Inflammatory macrophage treated with lipopolysaccharide for 4 hours (primary cell): ENCODE measurements at places on chromosomes 13 and 19.

GRCh38 chr19:41395355-41395754 is 1.8 kb downstream of the EXOSC5 start:
- DNase-seq = peak; percentile 16

DNA sequence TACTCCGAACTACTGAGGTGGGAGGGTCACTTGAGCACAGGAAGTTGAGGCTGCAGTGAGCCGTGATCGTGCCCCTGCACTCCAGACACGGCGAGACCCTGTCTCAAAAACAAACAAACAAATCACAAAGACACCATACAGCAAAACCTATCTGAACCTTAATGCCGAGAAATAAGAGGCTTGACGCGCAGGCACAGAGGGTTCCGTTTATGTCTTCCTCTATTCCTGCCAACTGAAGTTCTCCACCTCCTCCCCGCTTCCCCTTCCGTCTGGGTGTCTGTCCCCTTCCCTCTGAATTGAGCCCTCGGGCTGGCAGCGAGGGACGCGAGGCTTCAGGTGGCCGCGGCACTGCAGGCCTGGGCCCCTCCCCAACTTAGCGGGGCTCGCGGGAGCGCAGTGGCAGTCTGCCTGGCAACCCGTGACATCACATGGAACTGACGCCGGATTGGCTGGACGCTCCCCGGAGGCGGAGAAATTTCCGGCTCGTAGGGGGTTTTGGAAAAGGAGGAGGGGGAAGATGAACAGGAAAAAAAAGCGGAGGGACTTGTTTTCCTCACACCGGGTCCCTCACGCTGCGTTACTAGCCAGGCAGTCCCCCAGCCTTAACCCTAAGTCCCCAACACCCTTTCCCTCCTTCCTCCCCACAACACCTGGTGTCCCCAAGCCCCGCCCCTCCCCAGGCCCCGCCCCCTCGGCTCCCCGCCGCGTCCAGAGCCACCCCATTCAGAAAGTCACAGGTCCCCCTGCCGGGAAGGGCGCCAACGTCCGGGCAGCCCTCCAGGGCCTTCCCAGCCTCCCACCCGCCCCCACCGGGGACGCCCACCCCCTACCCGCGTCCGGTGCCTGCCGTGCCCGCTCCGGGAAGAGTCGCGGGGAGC is 1.1 kb upstream of the MYBPC2 start:
- DNase-seq = peak; percentile 76

DNA sequence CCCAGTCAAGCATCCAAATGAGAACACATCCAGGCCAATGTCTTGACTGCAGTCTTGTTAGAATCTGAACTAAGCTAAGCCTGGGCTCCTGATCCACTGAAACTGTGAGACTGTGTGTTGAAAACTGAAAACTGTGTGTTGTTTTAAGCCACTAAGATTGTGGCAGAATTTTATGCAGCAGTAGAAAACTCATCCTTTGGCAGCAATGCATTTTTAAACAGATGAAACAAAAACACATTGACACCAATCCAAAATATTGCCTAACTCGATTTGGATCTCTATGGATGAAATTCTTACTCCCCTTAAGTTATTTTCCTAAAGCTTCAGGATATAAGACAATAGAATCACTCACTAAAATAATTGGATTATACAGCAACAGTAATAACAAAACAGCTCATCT is 202.3 kb upstream of the KLF12 start:
- DNase-seq = no peak

- DNase-seq = no peak
Observed at GRCh38 chr19:953445-954271, 27.8 kb downstream of the ARID3A start.

GRCh38 chr19:10145031-10145430 is 25.3 kb upstream of the EIF3G start:
- DNase-seq = no peak

GRCh38 chr19:29404951-29405727 is 120.7 kb upstream of the VSTM2B start:
- no peak for DNase-seq

DNA sequence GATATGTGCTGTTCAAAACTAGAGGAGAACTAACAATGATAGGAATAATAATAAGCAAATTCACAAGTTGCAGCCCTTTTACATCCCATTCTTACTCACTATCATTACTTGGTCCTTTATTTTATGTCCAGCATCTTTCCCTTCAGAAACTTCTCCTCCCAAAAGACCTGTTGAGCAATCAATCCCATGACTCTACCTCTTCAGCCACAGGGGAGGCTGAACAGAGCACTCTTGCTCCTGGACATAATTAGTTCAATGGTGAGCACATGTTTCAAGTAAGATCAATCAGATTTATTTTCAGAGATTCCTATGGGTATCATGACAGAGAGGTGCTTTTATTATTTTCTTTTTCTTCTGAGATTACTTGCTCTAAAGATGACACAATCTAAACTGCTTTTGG is 260.0 kb downstream of the COG6 start:
- DNase-seq = no peak

DNA sequence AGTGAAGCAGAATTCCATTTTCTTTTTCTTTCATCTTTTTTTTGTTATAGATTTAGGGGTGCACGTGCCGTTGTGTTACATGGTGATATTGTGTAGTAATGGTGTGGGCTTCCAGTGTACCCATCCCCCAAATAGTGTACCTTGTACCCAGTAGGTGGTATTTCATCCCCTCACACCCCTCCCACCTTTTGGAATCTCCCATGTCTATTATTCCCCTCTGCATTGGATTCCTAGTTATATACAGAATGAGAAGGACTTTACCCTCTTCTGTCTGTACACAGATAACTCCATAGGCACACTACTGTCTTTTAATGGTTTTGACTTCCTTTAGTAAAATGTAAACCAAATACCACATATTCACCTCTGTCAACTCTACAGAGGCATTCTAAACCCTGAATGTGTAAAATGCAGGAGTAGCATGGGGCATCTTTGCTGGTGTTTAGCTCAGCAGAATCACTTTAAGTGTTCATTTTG is 28.0 kb downstream of the FRY start:
- no peak for DNase-seq

- DNase-seq = no peak
Observed at GRCh38 chr13:51589793-51590192, 5.5 kb downstream of the WDFY2 start.

DNA sequence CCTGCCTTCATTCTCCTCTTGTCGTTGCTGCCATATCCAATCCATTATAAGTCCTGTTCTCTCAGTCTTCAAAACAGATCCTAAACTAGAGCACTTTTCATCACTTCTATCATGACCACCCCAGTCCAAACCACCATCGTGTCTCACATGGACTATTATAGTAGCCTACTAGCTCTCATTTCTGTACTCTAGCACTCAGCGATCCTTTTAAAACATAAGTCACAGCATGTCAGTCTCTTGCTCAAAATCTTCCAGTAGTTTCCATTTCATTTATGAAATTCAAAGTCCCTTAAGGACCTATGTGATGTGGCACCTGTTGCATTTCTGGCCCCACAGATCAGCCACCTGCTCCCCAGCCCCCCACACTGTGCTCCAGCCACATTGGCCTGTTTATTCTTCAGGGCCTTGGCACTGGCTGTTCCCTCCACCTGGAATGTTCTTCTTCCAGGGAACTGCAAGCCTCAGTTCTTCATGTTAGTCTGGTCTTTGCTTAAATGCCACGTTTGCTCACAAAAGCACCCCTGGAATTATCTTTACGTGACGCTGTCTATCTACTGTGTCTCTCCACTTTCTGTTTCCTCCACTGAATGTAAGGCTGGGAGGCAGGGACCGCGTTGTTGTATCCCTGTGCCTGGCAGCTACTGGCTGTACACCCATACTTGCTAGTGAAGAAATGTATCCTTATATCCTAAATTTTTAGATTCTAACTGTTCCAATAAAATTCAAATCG is 64.3 kb downstream of the MBNL2 start:
- no peak for DNase-seq

DNA sequence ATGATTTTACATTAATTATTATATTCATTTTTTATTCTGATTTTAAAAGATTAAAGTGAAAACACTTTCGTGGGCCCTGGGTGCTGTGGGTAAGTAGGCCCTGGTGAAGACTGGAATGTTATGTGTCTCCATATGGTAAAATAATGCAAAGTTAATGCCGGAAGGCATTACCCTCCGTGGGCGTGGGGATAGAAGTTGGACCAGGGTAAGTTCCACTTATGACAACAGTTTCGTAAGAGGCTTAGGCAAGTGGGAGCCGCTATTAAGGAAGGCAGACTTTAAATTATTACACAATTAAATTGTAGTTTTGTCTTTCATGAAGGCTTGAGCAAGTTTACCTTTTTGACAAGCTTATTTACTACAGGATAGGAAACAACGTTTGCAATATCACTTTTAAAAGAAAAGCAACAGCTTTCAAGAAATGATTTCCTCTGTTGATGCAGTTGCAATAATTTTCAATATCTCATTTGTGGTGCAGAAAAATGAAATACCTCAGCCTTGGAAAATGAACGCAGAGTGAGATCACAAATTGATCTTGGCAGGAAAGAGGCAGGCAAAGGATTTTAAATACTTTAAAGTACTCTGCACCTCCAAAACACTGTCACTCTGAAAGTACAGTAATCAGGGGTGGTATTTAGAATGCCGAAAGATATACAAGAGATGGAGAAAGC is 310.6 kb downstream of the DCT start:
- DNase-seq = peak; percentile 86

- no peak for DNase-seq
Observed at GRCh38 chr13:110521296-110521680, 40.2 kb downstream of the RAB20 start.

- no peak for DNase-seq
Observed at GRCh38 chr13:93466502-93467036, 240.0 kb downstream of the GPC6 start.

GRCh38 chr19:46147166-46147740 is 785 bp upstream of the IGFL2 start:
- no peak for DNase-seq
